ENCODE measurements at places on chromosomes 5 and 9.

DNA sequence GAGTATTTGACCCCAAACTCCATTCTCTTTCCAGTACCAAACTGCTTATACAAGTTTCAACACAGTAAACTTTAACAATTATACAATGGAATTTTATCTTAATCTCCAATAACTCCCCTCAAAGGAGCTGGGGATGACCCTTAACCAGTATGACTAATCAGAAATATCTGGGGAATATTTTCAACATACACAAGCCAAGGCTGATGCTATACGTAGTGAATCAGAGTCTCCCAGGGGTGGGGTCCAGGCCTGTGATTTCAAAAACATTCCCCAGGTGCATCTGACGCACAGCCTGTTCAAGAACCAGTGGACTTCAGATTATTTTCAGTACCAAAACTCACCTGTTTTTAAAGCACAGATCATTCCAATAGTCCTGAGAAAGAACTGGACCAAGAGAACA lies 11.8 kb upstream of the SEMA5A start:
- no peak for DNase-seq

DNA sequence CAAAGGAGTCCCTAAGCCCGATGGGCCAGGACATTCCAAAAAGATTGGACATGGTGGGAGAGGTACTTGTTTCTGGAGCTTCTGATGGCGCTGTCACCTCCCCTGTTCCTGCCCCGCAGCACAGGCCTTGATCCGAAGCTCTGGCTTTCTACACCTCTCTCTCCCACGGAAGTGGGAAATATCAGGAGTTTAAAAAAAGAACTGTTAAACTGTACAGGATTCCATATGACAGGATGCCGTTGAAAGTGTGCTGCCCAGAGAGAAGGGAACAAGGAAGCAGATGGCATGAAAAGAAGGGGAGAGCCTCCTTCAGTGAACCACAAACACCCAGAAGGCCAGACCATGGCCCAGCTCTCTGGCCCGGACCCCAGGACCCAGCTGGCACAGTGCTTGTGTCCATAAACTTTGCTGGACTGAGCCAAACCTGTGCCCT lies 26.8 kb upstream of the SLC2A8 start:
- no peak for DNase-seq

DNA sequence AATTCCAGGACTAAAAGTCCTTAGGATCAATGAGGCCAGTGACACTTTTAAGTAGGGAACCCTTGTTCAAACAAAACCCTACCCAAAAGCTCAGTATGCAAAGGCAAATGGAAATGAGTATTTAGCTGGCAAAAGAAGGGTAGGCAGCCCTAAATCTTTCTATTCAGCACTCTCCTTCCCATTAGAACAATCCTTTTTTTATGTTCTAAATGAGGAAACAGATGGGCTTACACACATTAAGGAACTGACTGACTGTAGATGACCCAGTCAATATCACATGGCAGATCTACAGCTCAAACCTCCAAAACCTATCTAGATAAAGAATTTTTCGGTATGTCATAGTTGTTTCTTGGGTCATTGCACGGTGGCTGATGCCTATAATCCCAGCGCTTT lies 7.2 kb downstream of the CSNK1A1 start:
- DNase-seq: no peak

DNA sequence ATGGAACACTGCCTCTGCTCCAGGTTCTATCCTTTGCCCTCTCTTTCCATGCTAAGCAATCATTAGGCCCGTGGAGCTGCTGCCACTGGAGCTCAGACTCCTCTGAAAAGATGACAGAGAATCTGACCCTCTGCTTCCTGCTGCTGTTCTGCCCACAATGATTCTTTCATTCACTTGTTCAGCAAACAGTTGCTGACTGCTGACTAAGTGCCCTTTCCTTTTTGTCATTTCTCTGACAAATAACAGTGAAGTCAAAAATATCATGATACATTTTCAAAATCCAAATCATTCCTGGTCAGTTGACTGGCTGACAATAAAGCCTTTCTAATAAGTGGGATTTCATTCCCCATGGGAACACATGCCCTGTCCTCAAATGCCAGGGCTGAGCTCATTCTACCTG lies 110.1 kb downstream of the SIL1 start:
- DNase-seq: no peak

DNA sequence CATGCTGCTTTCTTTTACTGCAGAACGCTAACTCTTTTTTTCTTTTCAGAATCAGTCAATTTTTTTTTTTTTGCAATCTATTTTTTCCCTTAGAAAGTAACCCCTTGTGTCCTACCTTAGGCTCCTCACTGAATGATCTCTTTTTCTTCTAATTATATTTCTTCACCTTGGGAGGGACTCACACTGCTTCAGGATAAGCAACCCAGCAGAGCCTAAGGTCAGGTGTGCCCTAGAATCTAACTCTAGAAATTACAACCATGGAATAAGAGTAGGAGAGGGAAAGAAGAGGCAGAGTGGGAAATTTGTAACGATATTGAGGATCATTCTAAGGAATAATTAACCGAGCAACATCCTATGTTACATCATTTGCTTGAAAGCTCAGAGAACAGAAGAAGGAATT lies 564.0 kb upstream of the MEF2C start:
- DNase-seq: no peak

DNA sequence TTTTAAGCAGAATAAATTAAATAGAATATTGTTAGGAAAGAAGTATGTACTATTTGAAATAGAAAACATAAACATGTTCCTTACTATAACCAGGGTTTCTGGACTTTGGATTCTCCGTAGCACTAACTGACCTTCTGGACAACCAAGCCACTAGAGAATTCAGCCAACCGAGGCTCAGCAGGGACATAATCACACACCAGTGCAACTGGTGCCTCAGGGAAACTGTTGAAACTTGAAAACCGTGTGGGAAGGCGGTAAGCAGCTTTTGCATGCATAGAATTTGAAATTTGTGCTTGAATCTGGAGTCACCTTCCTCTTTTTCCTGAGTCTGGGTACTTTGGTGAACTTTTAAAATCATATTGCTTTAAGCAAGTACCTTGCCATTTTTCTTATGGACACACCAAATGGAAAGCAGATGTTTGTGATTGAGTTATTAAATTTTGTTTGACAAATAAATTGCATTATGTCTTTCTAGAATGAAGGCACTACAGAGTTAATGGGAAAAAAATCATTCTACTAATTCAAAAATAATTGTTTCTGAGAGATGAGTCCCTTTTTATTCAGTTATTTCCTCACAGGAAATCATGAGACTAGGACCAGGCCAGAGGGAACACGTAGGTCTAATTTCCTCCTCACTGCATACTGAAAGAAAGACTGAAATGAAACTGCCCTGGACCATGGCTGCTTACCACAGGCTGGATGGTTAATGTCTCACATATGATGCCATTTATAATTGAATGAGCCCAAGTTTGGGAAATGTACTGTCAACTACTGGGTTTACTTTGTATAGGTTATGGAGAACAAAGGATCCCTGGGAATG lies 20.6 kb upstream of the SCAMP1 start:
- no peak for DNase-seq

DNA sequence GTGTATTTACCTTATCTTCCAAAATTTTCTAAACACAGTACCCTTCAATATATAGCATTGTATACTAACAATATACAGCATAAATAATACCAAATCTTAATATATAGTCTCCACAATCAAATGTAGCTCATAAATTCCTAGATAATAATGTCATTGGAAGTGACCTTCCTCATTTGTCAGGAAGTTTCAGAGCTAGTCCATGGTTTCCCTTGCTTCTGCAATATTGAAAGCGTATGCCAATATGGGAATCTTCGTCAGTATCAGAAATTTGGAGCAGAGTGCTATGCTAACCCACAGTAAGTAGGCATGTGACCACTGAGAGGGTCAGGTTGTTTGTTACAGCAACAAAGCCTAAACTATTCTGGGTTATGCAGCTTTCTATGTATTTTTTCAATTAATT lies 774.9 kb upstream of the CDH10 start:
- DNase-seq: no peak

- peak; percentile 86 for DNase-seq
Measured at GRCh38 chr9:129131300-129132145, 20.3 kb downstream of the PTPA start.

DNA sequence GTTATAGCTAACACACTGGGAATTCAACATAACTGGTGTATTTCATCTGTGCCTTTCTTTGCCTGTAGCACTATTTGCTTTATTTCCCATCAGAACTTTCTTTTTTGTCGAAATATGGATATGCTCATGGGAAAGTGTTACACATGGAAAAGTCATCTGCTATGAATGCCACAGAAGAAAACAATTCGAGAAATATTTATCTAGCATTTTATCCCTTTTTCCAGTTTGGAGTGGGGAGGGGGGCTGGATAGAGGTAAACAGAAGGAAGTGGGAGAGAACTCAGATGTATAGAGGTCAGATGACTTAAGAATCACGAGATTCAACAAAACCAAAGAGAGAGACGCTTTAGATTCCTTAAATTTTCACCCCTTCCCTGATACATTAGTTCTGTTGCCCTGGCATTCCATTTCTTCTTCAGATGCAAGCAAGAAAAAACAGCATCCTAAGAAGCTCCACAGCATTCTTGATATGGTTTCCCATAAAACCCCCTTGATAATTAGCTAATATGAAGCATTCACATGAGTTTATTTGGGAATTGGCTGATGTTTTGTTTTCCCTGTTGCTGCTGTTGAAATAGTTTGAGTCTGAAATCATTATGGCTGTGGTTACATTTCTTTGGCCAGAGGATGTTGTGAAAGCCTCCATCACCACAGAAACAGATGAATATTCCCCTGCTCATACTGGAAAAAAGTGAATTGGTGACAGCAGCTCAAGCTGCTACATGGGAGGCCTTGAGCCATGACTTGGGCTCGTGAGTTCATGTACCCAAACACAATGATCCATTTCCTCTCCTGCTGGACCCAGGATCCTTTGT lies 335.8 kb upstream of the DAB2 start:
- no peak for DNase-seq

- no peak for DNase-seq
Measured at GRCh38 chr5:21806943-21807342, 1046.2 kb downstream of the CDH12 start.

DNA sequence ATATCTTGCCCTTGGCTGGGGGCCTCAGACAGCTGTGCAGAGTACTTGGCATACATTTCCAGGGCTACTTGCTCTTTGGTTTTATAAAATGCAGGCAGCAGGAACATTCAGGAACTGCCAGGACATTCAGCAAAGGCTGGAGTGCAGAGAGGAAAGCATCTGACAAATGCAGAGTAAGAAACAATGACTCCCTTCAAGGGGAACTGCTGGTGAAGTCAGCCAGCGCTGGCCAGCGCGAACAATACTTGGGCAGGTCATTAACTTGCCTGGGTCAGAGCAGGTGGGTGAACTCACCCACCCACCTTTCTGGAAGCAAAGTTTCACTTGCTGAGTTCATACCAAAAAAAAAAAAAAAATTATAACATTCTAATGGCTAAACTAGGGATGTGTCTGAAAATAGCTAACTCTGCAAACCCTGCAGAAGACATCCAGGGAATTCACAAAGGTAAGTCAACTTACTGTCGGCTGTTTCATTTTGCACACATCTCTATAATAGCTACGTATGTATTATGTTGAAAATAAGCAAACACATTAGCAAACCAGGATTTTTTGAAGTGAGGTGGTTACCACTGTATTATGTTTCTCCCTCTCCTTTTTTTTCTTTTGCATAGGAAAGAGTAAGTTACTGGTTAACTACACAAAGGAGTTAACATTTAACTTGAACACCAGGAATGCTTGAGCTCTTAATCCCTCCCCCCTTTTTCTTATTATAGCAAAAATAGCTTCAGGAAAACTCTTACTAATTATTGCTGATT lies 152.2 kb downstream of the GLIS3 start:
- DNase-seq: no peak

DNA sequence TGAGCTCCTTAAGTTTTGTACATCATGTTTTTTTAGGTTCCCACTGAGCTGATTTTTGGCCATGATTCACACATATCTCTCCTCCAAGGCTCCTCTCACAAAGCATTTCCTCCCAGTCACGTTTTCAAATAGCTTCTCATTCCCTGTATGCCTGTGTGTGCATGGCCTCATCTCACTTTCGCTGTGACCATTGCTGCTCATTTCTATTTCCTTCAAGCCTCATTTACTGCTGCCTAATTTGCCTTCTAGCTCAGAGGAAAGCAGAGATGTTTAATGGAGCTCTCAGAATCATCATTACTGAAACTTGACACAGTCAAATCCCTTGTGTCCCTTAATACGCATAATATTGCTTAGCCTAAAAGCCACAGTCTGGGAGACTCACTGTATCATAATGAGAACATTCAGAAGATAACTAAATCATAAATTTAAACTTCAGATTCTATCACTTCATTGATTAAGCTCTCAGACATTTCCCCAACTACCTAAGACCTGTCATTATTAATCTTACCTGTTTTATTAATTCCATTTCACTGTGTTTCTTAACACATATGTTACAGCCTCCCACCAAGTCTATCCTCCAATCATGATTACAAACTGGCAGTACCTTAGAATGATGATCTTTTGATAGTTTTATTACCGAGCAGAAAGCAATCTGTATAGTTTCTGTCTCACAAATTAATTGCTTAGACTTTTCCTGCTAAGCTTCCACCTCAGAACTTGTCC lies 278.3 kb upstream of the PTGER4 start:
- no peak for DNase-seq

DNA sequence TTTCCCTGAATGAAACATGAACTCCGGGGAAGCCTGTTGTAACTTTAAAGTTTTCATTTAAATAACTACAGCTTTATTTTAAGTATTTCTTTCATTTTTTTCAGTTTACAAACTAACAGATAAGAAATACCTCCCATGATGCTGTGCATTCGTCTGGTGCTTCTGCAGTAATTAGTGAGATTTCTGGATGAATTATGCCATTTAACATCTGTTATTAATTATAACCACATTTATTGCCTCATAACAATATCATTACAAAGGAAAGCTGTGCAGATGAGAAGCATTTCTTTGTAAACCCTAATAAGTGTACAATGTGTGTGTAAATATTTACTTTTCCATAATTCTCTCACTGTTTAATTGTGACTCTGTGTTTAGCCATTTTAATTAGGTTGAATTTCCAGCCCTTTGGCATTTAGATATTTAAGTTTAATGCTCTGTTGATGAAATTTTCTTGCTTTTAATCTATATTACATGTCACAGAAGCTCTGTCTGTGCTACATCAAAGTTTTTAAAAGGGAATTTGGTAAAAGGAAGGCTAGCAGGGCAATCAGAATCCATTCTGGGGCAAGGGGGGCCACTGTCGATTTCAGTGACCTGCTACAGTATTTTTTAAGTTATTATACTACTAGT lies 418.0 kb downstream of the SPATA31D1 start:
- no peak for DNase-seq

GRCh38 chr5:54909911-54910870 lies 75.2 kb downstream of the ESM1 start:
- DNase-seq: no peak

DNA sequence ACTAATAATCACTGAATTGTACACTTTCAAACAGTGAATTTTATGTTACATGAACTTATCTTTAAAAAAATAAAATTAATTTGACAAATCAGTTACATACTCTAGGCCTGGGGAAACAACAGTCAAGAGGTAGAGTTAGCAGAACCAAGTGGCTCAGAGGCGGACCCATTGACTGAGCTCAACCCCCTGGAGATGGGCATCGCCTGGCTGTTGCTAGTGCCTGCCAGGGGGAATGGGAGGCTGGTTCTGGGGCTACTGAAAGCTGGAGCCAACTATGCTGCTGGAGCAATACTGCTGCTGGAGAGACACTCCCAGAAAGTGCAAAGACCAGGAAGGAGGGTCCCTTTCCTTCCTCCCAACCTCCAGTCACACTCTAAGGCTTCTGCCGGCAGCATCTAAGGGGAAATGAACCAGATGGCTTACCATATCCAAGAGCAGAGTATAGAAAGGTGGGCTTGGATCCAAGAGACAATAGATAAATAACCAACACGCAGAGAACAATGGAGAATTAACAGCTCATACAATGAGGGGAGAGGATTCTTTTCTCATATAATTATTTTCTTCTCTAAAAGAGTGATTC lies 40.3 kb upstream of the ANKRD55 start:
- no peak for DNase-seq

- DNase-seq: no peak
Measured at GRCh38 chr9:74800226-74800625, 87.5 kb downstream of the TRPM6 start.

Measured in stimulated activated CD4-positive, alpha-beta T cell treated with anti-CD3 and anti-CD28 coated beads, Interleukin-2, amount 100 ng/mL, for 24 hours (primary cell).